ENCODE measurements at places on chromosomes 12 and 14.

GRCh38 chr12:100229876-100230275, 29.3 kb downstream of the ACTR6 start:
- no peak for DNase-seq

- no peak for DNase-seq
Observed at GRCh38 chr12:60494244-60494643, 898.4 kb downstream of the SLC16A7 start.

DNA sequence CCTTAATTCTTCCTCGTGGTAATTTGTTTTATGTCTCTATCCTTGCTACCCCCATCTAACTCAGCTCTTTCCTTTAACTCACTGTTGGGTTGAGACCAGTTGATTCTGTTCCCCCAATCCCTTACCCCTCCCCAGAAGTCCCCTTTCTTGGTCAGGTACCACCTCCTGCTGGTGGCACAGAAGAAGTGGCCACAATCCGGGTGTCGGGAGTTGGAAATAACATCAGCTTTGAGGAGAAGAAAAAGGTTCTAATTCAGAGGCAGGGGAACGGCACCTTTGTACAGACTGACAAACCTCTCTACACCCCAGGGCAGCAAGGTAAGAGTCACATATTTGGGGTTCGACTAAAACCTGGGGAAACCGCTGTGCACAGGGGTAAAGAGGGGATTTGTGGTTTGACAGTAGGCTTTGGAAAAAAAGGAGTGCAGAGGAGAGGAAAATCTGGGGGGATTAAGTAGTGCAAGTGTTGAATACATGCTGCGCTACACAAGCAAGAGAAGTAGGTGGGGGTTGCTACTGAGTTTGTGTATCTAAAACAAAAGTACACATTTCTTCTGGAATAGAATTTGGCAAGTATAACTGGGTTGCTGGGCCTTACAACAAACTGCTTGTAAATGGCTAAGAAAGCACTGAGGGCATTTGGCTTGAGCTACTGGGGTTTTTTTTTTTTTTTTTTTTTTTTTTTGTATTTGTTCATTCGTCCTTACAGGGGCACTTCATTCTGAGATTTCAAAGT, 1.3 kb downstream of the A2ML1 start:
- DNase-seq, result no peak

DNA sequence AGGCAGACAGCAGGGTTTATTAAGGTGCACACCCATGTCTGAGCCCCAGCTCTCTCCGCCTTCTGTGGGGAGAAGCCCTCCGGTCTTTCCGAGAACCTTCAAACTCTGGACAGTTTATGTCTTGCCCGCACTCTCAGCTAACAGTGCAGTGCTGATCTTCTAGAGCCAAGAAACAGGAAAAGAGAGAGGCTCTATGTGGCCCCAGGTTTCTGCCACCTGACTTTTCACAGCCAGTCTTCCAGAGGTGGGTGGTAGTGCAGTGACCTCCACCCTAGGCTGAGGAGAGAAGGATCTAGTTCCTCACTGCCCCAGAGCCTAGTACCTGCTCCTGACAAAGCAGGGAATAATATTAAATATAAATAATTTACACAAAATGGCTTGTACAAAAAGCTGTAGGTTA, 4.0 kb upstream of the SLC22A17 start:
- DNase-seq, result no peak

All from CD4-positive, alpha-beta T cell treated with Interleukin-15 for 4 hours (primary cell).